ENCODE measurements at places on chromosomes 16 and 17. TPM values are rescaled to one million over a fixed set of nuclear protein-coding genes. Genes with fewer than 3 reads are reported as not detected.

The NPIPA5 gene
- 2.0 TPM for total RNA-seq

The GNGT2 gene
- total RNA-seq: 0.60 TPM

The CCDC78 gene
- total RNA-seq: 0.12 TPM

The TNK1 gene
- 0.78 TPM for total RNA-seq

The SP6 gene
- not detected for total RNA-seq

The G6PC1 gene
- not detected for total RNA-seq

The CMTM2 gene
- not detected for total RNA-seq

The TP53TG3 gene
- 0.10 TPM for total RNA-seq

The SLC35G6 gene
- not detected for total RNA-seq

The TBC1D3L gene
- 1.5 TPM for total RNA-seq

The ITGB4 gene
- 0.36 TPM for total RNA-seq

The FBXL16 gene
- total RNA-seq: not detected

The SYCE1L gene
- not detected for total RNA-seq

The NAGS gene
- 1.8 TPM for total RNA-seq

The TEKT1 gene
- total RNA-seq: not detected

The SLC5A11 gene
- total RNA-seq: not detected

The GCGR gene
- total RNA-seq: not detected

The TMC8 gene
- total RNA-seq: not detected

The TMC5 gene
- total RNA-seq: not detected

The CRYBA1 gene
- not detected for total RNA-seq

The PRR15L gene
- not detected for total RNA-seq
